ENCODE measurements at places on chromosomes 6 and 20.

- no peak overlapping the region for H3K27ac ChIP-seq
- DNase-seq, result no peak
- no peak overlapping the region for H3K4me3 ChIP-seq
Observed at GRCh38 chr6:76004202-76004601, 68.3 kb downstream of the IMPG1 start.

DNA sequence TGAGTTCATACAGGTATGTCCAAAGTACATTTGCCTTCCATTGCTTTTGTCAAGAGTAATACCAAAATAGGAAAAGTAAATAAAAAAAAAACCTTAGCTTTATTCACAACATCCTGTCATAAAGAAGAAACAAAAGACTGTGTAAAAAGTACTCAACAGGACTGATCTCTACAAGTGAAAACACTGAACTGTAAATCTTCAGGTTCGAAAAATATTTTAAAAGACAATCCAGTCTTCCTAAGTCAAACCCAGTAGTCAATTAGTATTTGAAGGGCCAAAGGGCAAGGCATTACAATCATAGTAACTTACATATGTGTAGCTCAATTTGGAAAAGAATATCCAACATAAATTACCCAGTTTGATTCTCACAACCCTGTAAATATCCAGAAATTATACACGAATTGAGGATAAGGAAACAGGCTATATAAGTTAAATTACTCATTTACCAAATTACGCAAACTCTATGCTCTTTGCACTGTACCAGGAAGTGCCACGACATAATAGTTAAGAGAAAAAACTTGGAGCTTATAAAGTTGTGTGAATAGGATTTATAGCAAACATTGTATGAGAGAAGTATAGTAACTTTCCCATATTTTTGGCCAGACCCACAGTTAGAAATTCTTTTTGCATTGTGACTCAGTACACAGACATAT, 21.2 kb downstream of the PTPRK start:
- no peak for DNase-seq
- no peak overlapping the region for H3K4me3 ChIP-seq
- H3K4me1 ChIP-seq, result no peaks in the 10 kb centered on the region
- H3K27me3 ChIP-seq, result no peaks in the 10 kb centered on the region
- H3K27ac ChIP-seq, result no peak overlapping the region

GRCh38 chr6:17466707-17467106, 73.3 kb downstream of the CAP2 start:
- H3K27me3 ChIP-seq, result peaks cover 6% of the 10 kb centered on the region
- no peak overlapping the region for H3K4me3 ChIP-seq
- no peak overlapping the region for H3K27ac ChIP-seq
- H3K4me1 ChIP-seq, result no peaks in the 10 kb centered on the region
- no peaks in the 10 kb centered on the region for H3K36me3 ChIP-seq
- DNase-seq, result no peak

DNA sequence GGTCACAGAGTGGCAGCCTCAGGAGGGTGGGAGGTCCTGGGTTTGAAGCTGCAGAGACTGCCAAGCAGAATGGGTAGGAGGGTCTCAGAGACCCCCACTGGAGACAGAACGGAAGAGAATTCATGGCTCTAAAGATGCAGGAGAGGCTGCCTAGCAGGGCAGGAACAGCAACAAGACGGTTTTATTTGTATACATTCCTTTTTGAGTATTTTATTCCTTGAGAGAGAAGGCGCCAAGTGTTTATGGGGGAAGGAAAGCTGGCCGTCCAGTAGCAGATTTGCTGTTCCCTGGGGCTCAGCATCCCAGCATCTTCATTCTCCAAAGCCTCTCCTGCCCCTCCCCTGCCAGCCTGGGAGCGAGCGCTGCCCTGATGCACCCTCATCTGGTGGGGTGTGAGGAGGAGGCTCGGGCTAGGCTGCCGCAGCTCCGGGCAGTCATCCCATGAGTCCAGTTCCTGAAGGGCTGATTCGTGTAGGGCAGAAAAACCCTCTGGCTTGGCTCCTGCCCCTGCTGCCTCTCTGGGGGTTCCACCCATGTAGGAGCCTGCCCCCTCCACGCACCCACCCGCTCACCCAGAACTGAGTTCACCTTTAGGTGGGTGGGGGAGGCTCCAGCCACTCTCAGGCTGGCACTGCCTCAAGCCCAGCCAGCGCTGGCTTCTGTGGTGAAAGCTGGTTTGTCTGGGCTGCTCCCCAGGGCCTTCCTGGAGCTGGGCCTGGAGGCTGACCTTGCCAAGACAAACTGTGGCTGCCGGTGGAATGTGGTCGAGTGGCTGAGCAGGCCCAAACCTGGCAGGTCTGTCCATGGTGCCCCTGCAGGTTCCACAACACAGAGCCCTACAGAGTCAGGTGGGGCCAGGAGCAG, 32.4 kb downstream of the CPXM1 start:
- peaks cover 9% of the 10 kb centered on the region for H3K27me3 ChIP-seq
- H3K4me1 ChIP-seq, result no peaks in the 10 kb centered on the region
- H3K36me3 ChIP-seq, result no peaks in the 10 kb centered on the region
- no peak overlapping the region for H3K27ac ChIP-seq
- DNase-seq, result no peak
- H3K4me3 ChIP-seq, result no peak overlapping the region

GRCh38 chr6:163085861-163086623, 328.5 kb upstream of the QKI start:
- no peak overlapping the region for H3K27ac ChIP-seq
- H3K27me3 ChIP-seq, result no peaks in the 10 kb centered on the region
- no peak for DNase-seq
- H3K4me3 ChIP-seq, result no peak overlapping the region

GRCh38 chr6:137708481-137708880, 158.6 kb upstream of the TNFAIP3 start:
- H3K27me3 ChIP-seq, result no peaks in the 10 kb centered on the region
- H3K27ac ChIP-seq, result no peak overlapping the region
- no peak for DNase-seq
